ENCODE measurements at places on chromosomes 16 and 17.
A peak's percentile ranks its signal among the peaks of the same experiment; 100 is the strongest.

DNA sequence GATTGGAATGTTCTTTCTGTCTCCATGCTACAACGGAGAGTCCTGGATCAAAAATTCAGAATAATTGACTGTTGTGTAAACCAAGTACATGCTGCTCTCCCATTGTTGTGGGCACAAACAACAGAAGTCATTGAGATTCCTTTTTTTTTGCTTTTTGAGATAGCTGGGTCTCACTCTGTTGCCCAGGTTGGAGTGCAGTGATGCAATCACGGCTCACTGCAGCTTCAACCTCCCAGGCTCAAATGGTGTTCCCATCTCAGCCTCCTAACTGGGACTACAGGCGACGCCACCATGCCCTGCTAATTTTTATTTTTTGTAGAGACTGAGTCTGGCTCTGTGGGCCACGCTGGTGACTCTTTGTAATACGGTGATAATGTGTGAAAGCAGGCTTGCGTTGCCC lies 24.5 kb downstream of the NDE1 start:
- no peak for DNase-seq
- peaks cover 42% of the 10 kb centered on the region for H3K4me1 ChIP-seq
- no peaks in the 10 kb centered on the region for H3K27me3 ChIP-seq
- peak overlapping the region; percentile 96 for H3K27ac ChIP-seq
- peaks cover 5% of the 10 kb centered on the region for H3K36me3 ChIP-seq

GRCh38 chr16:82585675-82586074 lies 41.1 kb upstream of the CDH13 start:
- DNase-seq, result no peak
- no peak overlapping the region for H3K27ac ChIP-seq
- peaks cover 6% of the 10 kb centered on the region for H3K27me3 ChIP-seq
- no peaks in the 10 kb centered on the region for H3K36me3 ChIP-seq
- no peaks in the 10 kb centered on the region for H3K4me1 ChIP-seq
- no peak overlapping the region for H3K4me3 ChIP-seq

- DNase-seq, result no peak
- H3K4me1 ChIP-seq, result peaks cover 18% of the 10 kb centered on the region
- no peak overlapping the region for H3K4me3 ChIP-seq
- no peaks in the 10 kb centered on the region for H3K27me3 ChIP-seq
- H3K27ac ChIP-seq, result no peak overlapping the region
These were observed 83.8 kb downstream of the SNX11 start for GRCh38 chr17:48191362-48191761.

GRCh38 chr17:10992106-10992880 lies 154.4 kb upstream of the PIRT start:
- no peak for DNase-seq
- no peak overlapping the region for H3K4me3 ChIP-seq
- H3K27me3 ChIP-seq, result no peaks in the 10 kb centered on the region
- no peaks in the 10 kb centered on the region for H3K4me1 ChIP-seq
- no peaks in the 10 kb centered on the region for H3K36me3 ChIP-seq

GRCh38 chr17:80876950-80877728 lies 114.5 kb upstream of the CHMP6 start:
- H3K27me3 ChIP-seq, result no peaks in the 10 kb centered on the region
- peak overlapping the region; percentile 39 for H3K27ac ChIP-seq
- peaks cover 27% of the 10 kb centered on the region for H3K36me3 ChIP-seq
- peak overlapping the region; percentile 8 for H3K4me3 ChIP-seq
- no peak for DNase-seq

DNA sequence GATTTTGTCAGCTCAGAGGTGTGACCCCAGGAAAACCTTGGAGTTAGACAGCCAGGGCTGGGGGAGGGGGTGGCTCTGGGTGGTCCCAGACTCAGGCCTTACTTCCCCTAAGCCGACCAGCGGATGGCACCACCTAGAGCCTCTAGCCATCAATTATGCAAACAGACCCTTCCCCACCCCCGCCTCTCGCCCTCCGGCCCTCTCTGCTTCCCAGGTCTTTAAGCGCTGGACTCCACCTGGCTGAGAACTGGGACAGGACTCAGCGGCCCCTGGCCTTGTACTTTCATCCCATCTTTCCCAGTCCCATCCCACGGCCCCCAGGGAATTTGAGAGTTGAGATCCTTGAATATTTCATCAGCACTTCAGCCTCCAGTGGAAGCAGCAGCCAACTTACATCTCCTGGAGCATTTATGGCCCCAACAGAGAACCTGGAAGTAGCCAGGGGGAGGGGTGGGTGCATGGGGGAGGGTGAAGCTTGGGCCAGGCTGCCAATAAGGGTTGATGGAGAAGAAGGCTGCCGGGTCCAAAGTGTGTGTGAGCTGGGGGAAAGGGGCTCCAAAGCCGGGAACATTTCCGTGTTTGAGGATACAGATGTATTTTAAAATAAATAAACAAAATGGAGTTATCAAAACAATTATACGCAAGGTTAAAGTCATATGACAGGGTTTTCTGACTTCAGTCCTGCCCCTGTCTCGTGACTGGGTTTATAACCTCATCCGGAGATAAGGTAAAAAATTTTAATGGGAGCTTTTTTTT lies 7.5 kb upstream of the JUP start:
- H3K4me1 ChIP-seq, result peaks cover 2% of the 10 kb centered on the region
- no peak overlapping the region for H3K4me3 ChIP-seq
- no peaks in the 10 kb centered on the region for H3K36me3 ChIP-seq
- H3K27ac ChIP-seq, result no peak overlapping the region
- no peak for DNase-seq

- no peaks in the 10 kb centered on the region for H3K27me3 ChIP-seq
- H3K27ac ChIP-seq, result no peak overlapping the region
- peaks cover 8% of the 10 kb centered on the region for H3K36me3 ChIP-seq
- DNase-seq, result no peak
- no peaks in the 10 kb centered on the region for H3K4me1 ChIP-seq
These were observed 13.0 kb upstream of the TMEM204 start for GRCh38 chr16:1520461-1520860.

GRCh38 chr17:33049781-33050414 lies 58.3 kb downstream of the SPACA3 start:
- H3K36me3 ChIP-seq, result no peaks in the 10 kb centered on the region
- H3K27me3 ChIP-seq, result no peaks in the 10 kb centered on the region
- H3K4me1 ChIP-seq, result no peaks in the 10 kb centered on the region
- peak; percentile 6 for DNase-seq
- no peak overlapping the region for H3K4me3 ChIP-seq

GRCh38 chr17:47212458-47212857 lies 3.3 kb downstream of the MYL4 start:
- H3K27ac ChIP-seq, result no peak overlapping the region
- H3K27me3 ChIP-seq, result no peaks in the 10 kb centered on the region
- peaks cover 9% of the 10 kb centered on the region for H3K4me1 ChIP-seq
- no peaks in the 10 kb centered on the region for H3K36me3 ChIP-seq
- H3K4me3 ChIP-seq, result no peak overlapping the region

DNA sequence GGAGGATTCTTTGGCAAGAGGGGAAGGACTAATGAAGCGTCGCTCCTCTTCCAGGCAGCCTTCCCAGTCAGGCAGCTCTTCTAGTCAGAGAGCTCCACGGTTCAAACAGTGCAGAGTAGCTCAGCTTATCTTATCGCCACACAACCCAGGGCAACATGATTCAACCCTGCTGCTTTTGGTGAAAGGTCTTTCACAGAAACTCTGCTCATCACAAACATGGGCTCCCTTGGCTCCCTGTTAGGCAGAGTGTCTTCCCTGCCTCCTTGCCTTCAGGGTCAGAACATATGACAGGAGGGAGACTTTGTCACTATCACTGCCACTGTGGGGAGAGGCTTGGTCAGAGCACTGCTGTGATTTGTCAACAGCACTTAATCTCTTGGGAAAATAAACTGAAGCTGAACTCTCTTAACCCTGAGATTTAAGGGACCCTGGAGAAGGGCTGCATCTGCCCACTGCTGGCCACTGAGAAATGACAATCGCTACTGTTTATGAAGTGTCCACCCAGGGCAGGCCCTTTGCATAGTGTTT lies 6.9 kb upstream of the SLC13A2 start:
- no peaks in the 10 kb centered on the region for H3K36me3 ChIP-seq
- H3K4me1 ChIP-seq, result no peaks in the 10 kb centered on the region
- DNase-seq, result no peak

- no peaks in the 10 kb centered on the region for H3K27me3 ChIP-seq
- no peak for DNase-seq
- H3K4me3 ChIP-seq, result no peak overlapping the region
- no peaks in the 10 kb centered on the region for H3K4me1 ChIP-seq
These were observed 14.1 kb upstream of the NKD1 start for GRCh38 chr16:50534091-50534490.

GRCh38 chr16:85225257-85225656 lies 113.0 kb upstream of the CIBAR2 start:
- no peaks in the 10 kb centered on the region for H3K36me3 ChIP-seq
- no peak for DNase-seq
- H3K4me3 ChIP-seq, result no peak overlapping the region
- no peaks in the 10 kb centered on the region for H3K4me1 ChIP-seq
- H3K27me3 ChIP-seq, result peaks cover 38% of the 10 kb centered on the region
- no peak overlapping the region for H3K27ac ChIP-seq

GRCh38 chr17:17742133-17742621 lies 60.9 kb downstream of the RAI1 start:
- H3K27me3 ChIP-seq, result no peaks in the 10 kb centered on the region
- no peak for DNase-seq
- H3K36me3 ChIP-seq, result peaks cover 6% of the 10 kb centered on the region
- H3K27ac ChIP-seq, result no peak overlapping the region
- H3K4me1 ChIP-seq, result peaks cover 18% of the 10 kb centered on the region
- H3K4me3 ChIP-seq, result no peak overlapping the region

DNA sequence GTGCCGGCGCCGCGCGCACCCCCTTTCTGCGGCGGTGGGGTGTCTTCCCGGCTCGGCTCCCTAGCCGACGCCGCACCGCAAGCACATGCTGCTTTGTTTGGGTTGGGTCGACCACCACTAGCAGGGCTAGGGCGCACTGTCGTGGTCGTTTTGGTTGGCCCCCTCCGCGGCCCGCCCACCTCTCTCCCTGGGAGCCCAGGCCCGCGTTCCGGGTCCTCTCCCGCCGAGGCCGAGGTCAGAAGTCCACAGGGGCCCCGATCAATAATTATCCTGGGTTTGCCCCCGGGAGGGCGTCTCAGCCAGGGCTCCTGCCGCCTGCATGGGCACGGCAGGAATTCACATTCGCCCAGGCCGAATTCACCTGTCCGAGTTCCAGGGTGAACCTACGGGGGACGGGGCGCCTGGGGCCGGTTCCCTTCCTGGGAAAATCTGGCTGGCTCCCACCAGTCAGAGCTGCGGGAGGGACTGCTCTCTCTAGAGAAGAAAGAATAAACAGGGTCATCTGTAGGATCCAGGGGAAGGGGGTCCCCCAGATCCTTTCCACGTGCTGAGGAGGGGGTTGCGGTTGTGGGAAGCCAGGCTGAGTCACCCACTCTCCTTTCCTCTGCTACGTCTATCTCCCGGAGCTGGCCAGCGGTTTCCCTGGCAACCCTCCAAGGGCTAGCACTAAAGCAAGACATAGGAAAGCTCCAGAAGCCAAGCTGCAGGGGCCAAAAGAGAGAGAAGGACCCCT lies 584 bp upstream of the STAT5B start:
- DNase-seq, result peak; percentile 34
- peak overlapping the region; percentile 65 for H3K27ac ChIP-seq
- no peaks in the 10 kb centered on the region for H3K27me3 ChIP-seq

GRCh38 chr16:3009568-3010390 lies 2.9 kb upstream of the CLDN9 start:
- H3K27ac ChIP-seq, result no peak overlapping the region
- no peak for DNase-seq
- peaks cover 42% of the 10 kb centered on the region for H3K4me1 ChIP-seq
- H3K27me3 ChIP-seq, result no peaks in the 10 kb centered on the region

DNA sequence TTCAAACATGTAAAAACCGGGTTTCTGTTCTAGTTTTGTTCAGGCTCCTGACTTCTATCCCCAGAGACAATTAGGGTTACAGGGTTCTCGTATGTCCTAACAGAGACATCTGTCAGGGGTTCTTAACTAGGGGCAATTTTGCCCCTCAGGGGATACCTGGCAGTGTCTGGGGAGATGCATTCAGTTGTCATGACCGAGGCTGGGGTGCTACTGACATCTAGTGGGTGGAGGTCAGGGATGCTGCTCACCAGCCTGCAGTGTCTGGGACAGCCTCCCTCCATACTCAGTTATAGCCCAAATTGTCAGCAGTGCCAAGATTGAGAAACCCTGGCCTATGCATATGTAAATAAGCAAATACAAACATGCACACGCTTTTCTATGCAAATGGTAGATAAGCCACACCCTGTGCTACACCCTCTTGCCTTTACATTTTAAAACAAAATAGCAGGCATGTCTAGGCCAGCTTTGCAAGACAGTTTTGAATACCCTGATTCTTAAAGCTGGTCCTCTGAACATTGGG lies 37.4 kb downstream of the CLEC16A start:
- no peak overlapping the region for H3K27ac ChIP-seq
- H3K4me3 ChIP-seq, result no peak overlapping the region
- H3K36me3 ChIP-seq, result peaks cover 29% of the 10 kb centered on the region
- DNase-seq, result no peak
- H3K4me1 ChIP-seq, result no peaks in the 10 kb centered on the region

DNA sequence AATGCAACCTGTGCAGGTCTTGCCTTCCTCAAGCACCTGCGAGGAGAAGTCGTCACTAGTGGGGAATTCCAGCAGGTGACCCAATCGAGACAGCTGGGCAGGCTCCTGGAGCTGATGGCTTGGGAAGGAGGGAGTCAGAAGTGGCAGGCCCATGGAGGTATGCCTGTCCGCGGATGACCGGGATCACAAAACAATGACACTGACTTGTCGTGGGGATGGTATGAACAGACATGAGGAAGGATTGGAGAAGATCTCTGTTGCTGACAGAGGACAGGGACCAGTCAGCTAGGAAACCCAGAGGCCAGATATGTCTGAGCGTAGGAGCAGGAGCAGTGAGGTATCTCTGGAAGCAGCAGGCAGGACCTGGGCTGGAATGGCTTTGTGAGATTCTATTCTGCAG lies 233.3 kb downstream of the SOX9 start:
- H3K4me1 ChIP-seq, result no peaks in the 10 kb centered on the region
- DNase-seq, result no peak

DNA sequence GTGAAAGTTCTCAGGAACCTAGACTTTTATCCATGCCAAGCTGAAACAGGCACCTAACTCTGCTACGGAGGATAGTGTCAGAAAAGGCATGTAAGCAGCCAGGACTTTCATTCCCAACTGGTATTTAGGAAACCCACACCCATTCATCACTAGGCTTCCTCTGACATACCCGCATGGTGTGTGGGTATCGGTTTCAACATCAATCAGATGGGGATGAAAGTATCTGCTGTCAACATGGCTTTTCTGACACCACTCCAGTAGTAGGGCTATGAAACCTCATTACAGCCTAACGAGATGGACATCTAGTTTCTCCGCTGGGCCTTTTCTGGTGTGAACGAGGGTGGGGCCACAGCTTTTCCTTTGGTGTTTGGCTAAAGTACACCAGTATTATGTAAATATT lies 1178.3 kb downstream of the CDH11 start:
- no peak for DNase-seq
- no peaks in the 10 kb centered on the region for H3K4me1 ChIP-seq
- no peak overlapping the region for H3K4me3 ChIP-seq
- H3K27ac ChIP-seq, result no peak overlapping the region

Measured in T-cell (primary cell).